ENCODE measurements at places on chromosomes 1 and 21. TPM values are rescaled to one million over a fixed set of nuclear protein-coding genes. Genes with fewer than 3 reads are reported as not detected.

Gene COL11A1
- total RNA-seq = 0.31 TPM

Gene MORC3
- 30.0 TPM for total RNA-seq

Gene NECTIN4
- total RNA-seq = not detected

DNA sequence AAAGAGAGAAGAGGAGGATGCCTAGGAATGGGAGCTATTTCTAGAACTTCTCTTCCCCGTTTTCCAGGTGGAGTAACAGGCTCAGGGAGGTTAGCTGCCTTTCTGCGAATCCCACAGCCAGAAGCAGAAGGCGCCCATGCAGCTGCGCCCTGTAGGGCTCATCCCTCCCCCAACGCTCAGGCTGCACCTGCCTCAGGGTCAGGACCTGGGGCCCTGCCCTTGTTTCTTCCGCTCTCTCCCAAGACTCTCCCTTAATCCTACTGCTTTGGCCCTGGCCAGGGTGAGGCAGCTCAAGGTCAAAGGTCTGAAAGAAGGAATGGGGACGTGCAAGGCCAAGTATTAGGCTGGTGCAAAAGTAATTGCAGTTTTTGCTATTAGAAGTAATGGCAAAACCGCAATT is 30.5 kb upstream of the PADI2 start:
- DNase-seq = no peak

DNA sequence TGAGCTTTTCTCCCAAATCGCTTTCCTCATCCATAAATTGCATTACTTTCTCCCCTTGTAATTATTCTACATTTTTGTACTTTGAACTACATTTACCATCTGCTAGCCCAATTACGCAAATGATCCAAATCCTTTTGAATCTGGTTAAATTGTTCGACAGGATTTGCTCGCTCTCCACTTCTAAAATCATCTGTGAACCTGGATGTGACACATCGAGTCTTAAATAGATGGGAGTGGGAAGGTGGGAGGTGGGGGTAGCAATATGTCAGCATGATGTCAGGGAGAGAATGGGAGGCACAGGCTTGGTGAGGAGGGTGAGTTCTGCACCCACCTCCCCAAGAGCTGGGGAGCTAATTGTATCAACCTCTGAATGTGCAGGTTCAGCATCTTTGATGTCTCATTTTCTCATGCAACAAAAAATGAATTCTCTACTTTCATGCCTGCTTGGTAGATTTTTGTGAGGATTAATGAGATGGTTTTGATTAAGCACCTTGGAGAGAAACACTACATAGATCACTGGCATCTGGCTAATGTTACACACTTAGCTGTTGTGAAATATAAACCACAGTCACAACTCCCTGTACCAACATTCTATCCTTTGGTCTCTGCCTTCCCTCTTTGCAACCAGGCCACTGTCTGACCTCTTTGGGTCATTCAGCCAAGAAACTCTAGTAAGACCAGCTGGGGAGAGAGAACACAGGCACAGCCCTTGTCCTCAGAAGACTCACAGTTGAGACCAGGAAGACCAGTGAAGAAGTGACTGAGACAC is 165.1 kb downstream of the DAB1 start:
- DNase-seq = no peak

- DNase-seq = no peak
Observed at GRCh38 chr1:154170547-154171222, 15.8 kb upstream of the NUP210L start.

- no peak for DNase-seq
Observed at GRCh38 chr1:177219554-177220458, 49.0 kb downstream of the BRINP2 start.

DNA sequence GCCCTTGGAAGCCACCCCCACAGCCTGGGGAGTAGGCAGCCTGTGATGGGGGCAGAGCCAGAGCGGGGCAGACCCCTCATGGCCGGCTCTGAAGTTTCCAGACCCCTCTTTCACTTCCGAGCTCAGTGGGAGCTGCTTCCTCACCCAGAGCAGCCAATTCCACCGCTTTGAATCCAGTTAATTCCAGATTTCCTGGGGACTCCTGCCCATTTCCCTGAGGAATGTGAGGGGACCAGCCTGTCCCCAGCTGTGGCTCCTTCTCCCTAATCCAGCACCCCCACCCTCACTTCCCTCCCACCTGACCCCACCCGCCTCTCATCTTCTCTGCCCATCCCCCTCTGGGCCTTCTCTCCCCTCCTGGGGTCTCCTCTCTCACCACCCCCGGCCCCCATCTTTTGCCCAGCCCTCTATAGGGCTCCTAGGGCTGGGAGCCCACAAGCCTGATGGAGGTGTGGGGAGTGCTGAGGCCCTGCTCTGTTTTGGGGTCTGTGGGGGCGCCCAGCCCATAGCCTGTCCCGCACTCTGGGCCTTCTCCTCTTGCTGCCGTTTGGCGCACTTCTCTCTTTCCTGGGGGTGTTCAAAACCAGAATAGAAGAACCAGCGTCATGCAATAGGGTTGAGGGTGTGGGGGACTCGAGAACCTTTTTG is 26.2 kb upstream of the TNFRSF1B start:
- no peak for DNase-seq

DNA sequence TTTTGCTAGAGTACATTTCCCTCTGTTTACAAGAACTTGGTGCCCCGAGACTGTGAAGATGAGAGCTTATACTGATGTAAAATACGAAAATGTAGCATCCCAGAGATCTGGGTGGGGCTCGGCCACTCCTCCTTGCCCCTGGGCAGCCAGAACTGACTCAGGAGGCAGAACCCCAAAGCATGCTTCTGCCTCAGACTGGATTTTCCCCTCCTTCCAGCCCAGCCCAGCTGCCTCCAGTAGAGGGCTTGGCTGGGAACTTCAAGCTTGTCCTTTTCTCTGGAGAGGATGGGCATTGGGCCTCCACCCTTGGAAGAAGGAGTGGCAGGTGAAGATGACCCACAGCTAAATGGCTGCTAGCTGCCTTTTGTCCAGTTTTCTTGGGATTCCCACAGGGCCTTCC is 24.3 kb upstream of the BTG2 start:
- DNase-seq = no peak

GRCh38 chr1:227777156-227777555 is 38.3 kb upstream of the PRSS38 start:
- no peak for DNase-seq

DNA sequence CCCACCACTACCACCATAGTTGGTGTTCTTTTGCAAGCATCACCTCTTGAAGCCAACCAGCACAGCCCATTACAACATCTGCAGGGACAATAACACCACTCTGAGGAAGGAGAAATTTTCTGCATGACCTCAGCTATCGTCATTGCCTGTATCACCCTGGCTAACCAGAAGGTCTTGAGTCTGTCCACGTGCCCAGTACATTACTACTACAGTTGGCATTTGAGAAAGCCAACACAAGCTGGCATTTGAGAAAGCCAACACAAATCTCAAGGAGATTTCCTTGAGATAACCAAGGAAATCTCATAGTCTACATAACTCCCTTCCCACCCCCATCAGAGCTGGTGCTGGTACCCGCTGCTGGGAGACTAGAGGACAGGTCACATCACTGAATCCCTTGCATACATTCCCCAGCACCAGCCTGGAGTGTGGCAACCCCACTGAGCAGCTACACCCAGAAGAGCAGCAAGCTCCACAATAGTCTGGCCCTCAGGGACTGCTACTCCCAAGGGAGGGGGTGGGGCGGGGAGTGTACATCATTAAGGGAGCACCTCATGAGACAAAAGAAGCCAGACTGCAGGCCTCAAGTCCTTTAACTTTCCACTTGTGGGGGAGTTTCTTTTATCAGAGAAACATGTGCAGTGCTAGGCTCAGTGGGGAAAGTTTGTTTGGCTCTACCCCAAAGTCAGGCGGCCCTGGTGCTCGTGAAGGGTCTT is 46.0 kb upstream of the GUCA2A start:
- DNase-seq = no peak

All from A673 (cell line).